ENCODE measurements at places on chromosomes 1 and 21. TPM values are rescaled to one million over a fixed set of nuclear protein-coding genes. Genes with fewer than 3 reads are reported as not detected.

The PRAMEF11 gene
- total RNA-seq = not detected

The ACTN2 gene
- total RNA-seq = not detected

The HES5 gene
- total RNA-seq = not detected

The ARHGEF16 gene
- not detected for total RNA-seq

Measured in naive thymus-derived CD4-positive, alpha-beta T cell (primary cell).